ENCODE measurements at places on chromosomes 2 and 18. TPM values are rescaled to one million over a fixed set of nuclear protein-coding genes. Genes with fewer than 3 reads are reported as not detected.
A peak's percentile ranks its signal among the peaks of the same experiment; 100 is the strongest.

DNA sequence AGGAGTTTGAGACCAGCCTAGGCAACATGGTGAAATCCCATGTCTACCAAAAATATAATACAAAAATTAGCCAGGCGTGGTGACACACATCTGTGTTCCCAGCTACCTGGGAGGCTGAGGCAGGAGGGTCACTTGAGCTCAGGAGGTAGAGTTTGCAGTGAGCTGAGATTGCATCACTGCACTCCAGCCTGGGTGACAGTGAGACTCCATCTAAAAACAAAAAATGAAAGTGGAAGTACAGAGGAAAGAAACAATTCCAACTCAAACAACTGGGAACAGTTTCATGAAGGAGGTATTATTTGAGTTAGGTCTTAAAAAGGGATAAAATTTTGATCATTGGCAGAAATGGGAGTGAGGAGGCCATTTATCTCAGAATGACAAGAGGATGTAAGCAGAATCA, 6.3 kb upstream of the RAB1A start:
- no peak for DNase-seq

DNA sequence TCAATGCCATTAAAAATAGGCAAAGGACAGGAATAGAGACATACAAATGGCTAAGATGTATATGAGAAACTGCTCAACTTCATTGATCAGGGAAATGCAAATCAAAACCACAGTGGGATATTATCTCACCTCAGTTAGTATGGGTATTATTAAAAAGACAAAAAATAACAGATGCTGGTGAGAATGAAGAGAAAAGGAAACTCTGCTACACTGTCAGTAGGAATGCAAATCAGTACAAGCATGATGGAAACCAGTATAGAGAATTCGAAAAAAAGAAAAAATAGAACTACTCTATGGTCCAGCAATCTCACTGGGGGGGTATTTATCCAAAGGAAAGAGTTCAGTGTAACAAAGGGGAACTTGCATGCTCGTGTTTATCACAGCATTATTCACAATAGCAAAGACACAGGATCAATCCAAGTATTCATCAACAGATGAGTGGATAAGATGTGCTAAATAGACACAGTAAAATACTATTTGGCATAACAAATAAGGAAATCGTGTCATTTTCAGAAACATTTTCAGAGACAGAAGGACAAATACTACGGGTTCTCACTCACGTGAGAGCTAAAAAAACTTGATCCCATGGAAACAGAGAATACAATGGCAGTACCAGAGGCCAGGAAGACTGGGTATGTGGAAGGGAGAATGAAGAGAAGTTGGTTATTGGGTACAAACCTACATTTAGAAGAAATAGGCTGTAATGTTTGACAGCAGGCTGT, 60.6 kb downstream of the CCDC74A start:
- no peak for DNase-seq

GRCh38 chr2:69518841-69519240, 81.6 kb upstream of the NFU1 start:
- no peak for DNase-seq

Gene RAMP1
- 287 TPM for total RNA-seq

GRCh38 chr2:215727507-215728503, 285.5 kb downstream of the MREG start:
- no peak for DNase-seq

Gene UGT1A5
- total RNA-seq = not detected

- DNase-seq = no peak
Observed at GRCh38 chr18:53745224-53745967, 479.1 kb downstream of the MBD2 start.

DNA sequence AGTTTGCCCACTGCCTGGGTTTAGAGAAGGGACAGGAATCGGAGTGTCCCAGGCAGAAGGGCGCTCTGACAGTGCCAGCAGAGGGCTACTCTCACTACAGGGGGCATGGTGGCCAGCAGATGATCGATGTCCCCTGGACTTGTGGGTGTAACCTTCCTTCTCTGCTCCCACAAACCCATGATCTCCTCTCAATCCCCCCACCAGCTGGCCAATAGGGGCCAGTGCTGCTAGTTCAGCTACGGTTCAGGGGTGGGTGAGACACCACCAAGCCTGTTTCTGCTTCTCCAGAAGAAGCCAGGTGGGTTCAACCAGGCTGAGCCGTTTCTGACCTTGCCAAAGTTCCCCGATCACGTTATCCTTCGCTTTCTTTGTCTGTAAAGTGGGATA, 1.3 kb downstream of the NPPC start:
- no peak for DNase-seq

DNA sequence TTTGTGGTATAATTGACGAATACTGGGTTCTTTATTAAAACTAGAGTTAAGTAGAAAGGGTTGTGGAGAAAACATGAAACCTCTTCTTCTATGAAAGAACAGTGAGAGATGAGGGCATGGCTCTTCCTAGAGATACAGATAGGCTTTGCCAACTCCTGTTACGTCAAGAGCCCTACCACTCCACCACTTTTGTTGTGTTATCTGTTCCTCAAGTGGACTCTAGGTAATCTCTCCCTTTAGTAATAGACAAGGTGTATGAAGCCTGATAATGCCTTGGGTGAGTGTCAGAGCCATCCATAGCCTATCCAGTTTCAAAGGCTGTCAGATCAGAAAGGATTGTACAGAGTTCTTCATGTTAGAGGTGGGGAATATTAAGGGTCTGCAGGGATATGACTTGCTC, 176.4 kb downstream of the SETBP1 start:
- no peak for DNase-seq

DNA sequence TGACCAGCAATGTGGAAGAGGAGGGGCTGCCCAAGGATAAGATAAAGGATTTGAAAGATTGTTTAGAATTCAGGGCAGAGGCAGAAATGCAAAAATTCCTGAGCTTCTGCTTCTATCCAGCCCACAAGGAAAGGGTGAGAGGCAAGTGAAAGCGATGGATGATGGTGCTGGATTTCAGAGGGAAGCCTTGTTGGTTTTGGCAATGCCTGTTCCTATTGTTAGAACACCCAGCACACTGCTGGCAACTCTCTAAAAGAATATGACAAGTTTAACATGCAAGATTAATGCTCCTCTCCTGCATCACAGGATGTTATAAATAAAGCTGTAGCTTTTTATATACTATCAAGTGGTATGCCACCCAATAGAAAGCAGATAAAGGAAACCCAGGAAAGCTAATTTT, 92.6 kb downstream of the ZNF385B start:
- no peak for DNase-seq

- DNase-seq = peak; percentile 92
Observed at GRCh38 chr2:68319398-68320117, at the start of gene CNRIP1. Gene CNRIP1 (minus strand): TSS chr2:68319949. CDS start chr2:68319400, 549 bp downstream.

GRCh38 chr2:176613323-176613987, 344.2 kb downstream of the MTX2 start:
- no peak for DNase-seq

- no peak for DNase-seq
Observed at GRCh38 chr2:122519366-122519765, 763.9 kb downstream of the TSN start.

- no peak for DNase-seq
Observed at GRCh38 chr18:33184175-33184574, 256.3 kb downstream of the CCDC178 start.

Gene FBXO11
- total RNA-seq = 51.5 TPM

Gene CMPK2
- 4.4 TPM for total RNA-seq

GRCh38 chr2:221254299-221254698, 317.8 kb downstream of the EPHA4 start:
- DNase-seq = no peak

GRCh38 chr2:11998626-11999378, 252.4 kb downstream of the LPIN1 start:
- DNase-seq = no peak

Gene OSGEPL1
- total RNA-seq = 6.2 TPM

Gene TP53I3
- 11.3 TPM for total RNA-seq

GRCh38 chr2:236317938-236318396, 53.8 kb upstream of the ASB18 start:
- no peak for DNase-seq

DNA sequence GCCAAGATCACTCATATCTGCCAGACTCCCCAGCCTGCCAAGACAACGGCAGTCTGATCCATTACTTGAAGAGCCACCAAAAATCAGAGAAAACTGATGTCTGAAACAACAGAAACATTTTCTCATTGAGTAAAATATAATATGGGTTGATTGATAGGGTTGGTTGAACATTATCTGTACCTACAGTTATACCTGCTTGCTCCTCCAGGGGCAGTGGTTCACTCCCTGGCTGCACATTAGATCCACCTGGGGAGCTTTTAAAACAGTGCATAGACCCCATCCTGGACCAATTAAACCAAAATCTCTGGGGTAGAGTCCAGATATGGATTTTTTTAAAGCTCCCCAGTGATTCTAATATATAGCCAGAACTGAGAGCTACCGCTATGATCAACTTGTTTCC, 43.6 kb upstream of the SLC14A2 start:
- DNase-seq = no peak

DNA sequence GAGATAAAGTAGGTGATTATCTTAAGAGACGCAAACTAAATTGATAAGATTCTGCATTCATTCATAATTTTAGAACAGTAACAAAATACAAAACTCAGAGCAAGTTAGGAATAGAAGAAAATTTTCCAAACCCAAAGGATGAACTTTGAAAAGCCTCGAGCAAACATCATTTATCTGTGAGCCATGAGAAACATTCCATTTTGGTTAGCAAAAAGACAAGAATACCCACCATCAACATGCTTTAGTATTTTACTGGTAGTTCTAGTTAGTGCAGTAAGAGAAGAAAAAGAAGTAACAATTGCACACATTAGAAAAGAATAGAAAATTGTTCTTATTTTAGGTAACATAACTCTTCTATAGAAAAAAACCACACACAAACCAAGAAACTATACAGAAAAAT, 291.3 kb upstream of the TCF4 start:
- DNase-seq = no peak

DNA sequence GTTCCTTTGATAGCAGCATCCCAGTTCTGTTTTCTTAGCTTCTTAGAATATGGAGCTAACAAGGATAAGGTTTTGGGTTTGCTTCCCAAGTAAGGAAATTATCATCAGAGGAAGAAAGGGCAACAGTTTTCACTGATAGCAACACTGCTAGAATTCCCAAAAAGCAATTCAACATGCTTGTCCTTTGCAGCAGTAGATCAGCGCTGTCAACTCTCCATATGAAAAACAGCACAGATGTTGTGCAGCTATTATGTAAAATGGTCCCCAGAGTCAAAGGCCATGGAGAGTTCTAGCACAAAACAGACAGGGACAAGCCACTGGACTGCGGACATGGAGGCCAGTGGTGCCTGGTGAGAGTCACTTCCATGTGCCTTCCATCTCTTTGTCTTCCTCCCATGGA, 135.9 kb upstream of the RNF152 start:
- DNase-seq = no peak

Gene POU3F3
- not detected for total RNA-seq

Gene DSC1
- total RNA-seq = not detected

Gene CAD
- total RNA-seq = 12.4 TPM

DNA sequence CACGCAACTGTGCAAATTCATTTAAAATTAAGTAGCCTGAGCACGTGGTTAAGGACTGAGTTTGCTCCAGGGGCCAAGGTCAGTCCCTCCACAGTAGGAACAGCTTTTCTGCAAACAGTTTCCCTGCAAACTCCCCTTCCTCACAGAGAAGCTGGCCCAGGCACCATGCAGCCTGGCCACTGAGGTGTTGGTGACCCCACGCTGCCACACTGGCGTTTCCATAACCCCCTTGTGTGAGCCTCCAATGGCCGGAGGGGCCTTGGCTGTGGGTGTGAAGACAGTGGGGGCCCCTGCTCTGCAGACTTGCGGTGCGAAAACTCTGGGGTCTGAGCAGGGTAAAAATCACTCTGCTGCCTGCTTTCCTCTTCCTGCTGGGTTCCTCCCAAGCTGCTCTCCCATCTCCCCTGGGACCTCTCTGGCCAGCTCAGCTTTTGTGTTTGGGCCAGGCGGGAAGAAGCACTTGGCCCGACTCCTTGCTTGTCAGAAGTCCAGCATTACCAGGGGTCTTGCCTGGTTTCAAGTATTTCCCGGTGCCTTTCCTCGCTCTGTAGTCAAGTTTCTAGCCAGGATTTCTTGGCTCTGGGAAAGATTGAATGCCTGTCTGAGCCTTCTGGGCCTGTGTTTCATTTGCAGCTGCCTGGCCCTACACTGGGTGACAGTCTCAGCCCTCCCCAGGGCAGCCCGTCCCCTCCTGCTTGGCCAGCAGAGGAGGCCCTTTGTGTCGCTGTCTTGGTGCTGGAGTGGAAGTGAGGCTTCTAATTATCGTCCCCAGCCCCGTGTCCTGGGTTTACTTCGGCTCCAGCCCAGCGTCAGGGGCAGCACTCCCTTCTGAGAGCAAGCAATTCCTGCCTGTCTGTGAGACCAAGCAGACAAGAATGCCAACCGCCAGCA, 131.4 kb upstream of the SLC1A4 start:
- no peak for DNase-seq

DNA sequence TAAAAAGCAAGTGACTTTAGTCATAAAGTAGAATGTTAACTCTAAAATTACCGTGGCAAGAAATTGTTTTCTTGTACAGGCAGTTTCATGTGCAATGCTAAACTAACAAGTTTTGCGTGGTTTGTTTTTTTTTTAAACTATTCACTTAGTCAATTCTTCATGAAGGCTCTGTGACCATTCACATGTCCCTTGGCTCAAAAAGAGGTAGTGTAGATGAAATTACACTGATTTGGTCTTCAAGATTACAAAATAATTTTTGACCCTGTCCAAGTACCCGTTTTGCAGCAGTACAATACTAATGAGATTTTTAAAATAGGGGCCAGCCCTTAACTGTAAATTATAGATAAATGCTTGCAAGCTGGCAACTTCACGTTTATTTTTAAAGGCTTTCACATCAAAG, 1.3 kb downstream of the TMEM131 start:
- no peak for DNase-seq

DNA sequence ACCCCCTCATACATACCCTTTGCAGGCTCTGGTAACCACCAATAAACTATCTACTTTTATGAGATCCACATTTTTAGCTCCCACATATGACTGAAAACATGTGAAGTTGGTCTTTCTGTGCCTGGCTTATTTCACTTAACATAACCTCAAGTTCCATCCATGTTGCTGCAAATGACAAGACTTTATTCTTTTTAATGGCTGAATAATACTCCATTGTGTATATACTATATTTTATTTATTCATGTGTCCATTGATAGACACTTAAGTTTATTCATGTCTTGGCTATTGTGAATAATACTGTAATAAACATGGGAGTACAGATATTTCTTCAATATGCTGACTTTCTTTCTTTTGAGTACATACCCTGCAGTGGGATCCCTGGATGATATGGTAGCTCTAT, 45.9 kb downstream of the SCN7A start:
- DNase-seq = no peak

GRCh38 chr2:240912878-240913809, 7.0 kb downstream of the CROCC2 start:
- DNase-seq = no peak

DNA sequence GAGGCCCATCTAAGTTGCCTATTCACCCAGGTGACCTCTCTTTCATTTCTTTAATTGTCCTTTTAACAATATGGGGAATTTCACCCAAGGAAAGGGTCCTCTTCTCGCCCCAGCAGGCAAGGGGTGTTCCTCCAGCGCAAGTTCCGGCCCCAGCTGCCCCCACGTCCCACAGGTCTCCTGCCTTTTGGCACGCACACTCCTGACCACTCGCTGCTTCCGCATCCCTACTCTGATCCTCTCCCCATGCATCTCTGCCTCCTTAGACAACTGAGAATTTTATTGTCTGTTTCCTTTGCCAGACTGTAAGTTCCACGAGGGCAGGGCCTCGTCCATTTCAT, 684 bp upstream of the ARPC2 start:
- DNase-seq = no peak

Measured in esophagus muscularis mucosa (tissue), 4 donors.